CD4-positive, alpha-beta T cell treated with Interleukin-2 at 100 ng/mL for 4 hours (primary cell): ENCODE measurements at places on chromosomes 7 and 10.

DNA sequence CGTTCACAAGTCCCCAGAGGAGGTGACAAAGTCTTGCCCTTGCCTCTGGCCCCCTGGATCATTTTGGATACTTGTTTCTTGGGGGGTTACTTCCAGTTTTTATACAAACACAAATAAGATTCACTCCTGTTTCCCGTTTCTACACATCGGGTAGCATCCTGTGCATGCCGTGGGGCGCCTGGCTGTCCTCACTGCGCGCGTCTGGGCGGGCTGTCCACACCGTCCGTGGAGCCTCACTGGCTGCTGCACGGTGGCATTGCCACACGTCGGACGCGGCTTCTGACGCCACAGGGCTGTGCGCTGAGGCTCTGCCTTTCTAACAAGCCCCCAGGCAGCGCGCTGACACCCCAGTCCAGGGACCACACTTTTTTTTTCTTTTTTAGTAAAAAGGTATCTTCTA, 18.4 kb downstream of the BNIP3 start:
- DNase-seq, result no peak

DNA sequence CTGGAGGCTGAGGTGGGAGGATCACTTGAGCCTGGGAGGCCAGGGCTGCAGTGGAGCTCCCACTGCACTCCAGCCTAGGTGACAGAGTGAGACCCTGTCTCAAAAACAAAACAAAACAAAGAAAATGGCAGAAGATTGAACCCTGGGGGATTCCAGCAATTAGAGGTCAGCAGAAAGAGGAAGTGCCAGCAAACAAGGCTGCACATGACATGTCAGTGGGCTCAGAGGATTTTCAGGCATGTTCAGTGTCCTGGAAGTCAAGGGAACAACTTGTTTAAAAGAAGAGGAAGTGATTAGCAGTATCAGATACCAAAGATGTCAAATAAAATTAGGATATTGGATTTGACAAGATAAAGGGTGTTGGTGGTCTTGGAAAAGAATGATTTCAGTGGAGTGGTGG, 32.3 kb downstream of the RAB18 start:
- DNase-seq, result no peak

DNA sequence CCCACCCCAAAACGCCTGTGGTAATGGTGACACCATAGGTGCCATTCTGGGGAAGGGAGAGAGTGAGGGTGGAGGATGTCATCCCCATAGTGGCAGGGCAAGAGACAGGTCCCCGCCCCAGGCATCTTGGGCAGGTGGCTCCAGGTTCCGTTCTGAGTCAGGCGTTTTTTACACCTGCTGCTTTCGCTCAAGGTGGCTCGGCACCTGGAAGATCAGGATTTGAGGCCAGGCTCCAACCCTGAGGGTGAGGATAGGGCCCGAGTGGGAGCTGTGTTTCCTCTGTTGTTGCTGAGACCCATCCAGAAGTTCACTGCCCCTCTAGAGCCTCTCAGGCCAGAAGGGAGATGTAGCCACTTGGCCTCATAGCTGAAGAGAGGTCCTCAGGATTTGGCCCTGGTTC, 36.6 kb upstream of the DUSP5 start:
- DNase-seq, result no peak

GRCh38 chr7:129466796-129467195, 32.6 kb downstream of the STRIP2 start:
- no peak for DNase-seq

DNA sequence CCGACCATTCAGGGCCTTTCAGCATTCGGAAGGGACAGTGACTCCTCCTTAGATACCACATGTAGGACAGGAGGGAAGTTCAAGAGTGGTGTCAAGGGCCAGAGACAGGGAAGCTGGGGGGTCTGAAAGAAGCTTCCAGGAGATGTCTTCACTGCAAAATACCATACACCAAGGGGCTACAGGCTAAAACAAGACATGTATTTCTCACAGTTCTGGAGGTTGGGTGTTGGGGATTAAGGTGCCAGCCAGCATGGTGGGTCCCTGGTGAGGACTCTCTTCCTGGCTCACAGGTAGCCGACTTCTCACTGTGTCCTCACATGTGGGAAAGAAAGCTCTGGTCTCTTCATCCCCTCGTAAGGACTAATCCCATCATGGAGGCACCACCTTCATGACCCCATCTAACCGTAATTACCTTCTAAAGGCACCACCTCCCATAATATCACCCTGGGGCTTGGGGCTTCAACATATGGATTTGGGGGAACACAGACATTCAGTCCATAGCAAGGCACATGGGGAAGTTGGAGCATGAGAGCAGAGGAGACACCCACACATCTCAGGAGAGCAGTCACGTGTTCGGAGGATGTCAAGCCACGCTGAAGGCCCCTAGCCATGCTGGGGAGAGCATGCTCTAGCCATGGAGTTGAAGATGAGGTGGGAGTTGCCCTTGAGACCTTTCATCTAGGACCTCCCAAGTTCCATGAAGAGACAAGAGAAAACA, 73.9 kb upstream of the GDF10 start:
- DNase-seq, result no peak

DNA sequence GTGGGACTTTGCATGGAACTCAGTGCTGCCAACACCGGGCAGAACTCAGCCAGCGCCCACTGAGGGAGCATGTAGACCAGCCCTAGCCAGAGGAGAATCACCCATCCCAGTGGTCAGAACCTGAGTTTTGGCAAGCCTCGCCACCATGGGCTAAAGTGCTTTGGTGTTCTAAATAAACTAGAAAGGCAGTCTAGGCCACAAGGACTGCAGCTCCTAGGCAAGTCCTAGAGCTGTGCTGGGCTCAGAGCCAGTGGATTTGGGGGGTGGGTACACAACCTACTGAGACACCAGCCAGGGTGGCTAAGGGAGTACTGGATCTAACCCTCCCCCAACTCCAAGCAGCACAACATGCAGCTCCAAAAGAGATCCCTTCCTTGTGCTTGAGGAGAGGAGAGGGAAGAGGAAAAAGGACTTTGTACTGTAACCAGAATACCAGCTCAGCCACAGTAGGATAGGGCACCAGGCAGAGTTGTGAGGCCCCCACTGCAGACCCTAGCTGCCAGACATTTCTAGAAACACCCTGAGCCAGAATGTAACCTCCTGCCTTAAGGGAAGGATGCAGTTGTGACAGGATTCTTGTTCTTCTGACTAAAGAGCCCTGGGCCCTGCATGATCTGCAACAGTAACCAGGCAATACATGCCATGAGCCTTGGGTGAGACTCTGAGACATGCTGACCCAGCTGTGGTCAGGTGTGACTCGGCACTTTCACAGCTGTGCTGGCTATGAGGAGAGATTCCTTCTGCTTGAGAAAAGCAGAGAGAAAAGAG, 24.4 kb downstream of the GSDME start:
- DNase-seq, result no peak

DNA sequence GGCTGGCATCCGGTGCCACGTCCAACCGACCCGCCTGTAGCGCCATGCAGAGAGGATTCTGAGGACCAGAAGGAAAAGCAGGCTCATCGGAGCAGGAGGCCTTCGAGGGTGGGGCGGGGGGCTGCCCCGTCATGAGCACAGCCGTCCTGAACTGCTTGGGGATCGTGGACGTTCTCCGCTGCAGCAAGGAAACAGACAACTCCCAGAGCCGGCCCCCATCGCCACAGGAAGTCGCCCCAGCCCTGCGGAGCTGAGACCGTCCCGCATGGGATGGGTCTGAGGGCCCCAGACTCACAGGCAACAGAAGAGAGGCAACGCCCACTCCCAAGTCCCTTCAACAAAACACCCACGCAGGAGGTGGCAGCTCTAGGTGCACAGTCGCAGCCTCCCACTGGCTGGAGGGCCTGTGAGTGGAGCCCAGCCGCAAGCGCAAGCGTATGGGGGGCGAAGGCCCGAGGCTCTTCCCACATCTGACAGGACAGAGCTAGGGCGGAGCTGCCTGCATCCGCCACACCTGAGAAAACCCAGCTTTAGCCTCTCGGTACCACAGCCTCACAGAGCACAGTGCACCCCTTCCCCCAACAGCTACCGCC, 64.7 kb upstream of the TNRC18 start:
- no peak for DNase-seq

- no peak for DNase-seq
Observed at GRCh38 chr10:108303149-108303548, 1138.6 kb upstream of the SORCS1 start.

GRCh38 chr10:114021717-114022680, 21.7 kb upstream of the ADRB1 start:
- DNase-seq, result no peak

DNA sequence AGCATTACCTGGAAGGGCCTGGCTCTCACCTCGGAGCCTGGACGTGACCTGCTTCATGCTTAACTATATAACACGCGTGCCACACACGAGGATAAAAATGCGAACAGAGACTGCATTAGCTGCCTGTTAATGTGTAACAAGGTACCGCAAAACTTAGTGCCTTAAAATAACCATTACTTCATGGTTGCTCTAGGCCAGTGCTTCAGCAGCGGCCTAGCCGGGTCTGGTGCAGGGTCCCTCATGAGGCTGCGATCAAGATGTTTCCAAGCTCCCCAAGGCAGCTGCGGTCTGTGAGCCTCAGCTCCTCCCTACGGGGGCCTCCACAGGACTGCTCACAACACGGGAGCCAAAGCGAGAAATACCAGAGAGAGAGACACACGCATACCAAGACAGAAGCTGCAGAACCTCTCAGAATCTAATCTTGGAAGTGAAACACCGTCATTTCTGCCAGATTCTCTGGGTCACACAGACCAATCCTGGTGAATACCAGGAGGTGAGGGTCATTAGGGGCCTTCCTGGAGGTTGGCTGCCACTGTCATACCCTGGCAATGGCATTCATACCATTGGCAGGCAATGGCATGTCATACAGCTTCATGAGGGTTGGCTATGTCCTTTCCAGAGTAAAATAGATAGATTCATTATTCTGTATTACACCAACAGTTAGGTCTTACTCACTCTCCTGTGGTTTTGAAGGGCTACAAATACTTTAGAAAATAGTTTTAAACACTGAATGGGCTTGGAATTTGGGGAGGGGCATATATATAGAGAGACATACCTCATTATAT, 94.5 kb downstream of the HIPK2 start:
- DNase-seq, result no peak

- no peak for DNase-seq
Observed at GRCh38 chr10:53839440-53840039, 961.5 kb downstream of the PCDH15 start.

- no peak for DNase-seq
Observed at GRCh38 chr10:120365872-120366271, 91.2 kb upstream of the PLPP4 start.

GRCh38 chr7:43754596-43754995, 3.9 kb upstream of the BLVRA start:
- no peak for DNase-seq

DNA sequence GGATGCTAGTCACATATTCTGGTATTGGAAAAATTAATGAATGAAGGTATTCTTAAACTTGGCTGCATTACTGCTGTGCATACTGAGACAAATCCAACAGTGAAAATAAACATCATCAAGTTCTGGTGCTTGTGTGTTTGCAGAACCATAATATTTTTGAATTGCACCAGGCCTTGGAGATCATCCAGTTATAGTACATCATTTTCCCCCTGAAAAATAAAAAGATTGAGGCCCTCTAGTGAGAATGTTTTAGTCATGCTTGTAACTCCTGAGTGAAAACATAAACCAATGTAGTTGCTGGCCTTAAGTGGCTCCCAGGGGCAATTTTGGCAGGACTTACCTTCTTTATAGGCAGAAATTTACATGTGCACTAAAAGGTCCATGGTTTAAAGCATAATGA, 218.8 kb upstream of the TMEM229A start:
- DNase-seq, result no peak

DNA sequence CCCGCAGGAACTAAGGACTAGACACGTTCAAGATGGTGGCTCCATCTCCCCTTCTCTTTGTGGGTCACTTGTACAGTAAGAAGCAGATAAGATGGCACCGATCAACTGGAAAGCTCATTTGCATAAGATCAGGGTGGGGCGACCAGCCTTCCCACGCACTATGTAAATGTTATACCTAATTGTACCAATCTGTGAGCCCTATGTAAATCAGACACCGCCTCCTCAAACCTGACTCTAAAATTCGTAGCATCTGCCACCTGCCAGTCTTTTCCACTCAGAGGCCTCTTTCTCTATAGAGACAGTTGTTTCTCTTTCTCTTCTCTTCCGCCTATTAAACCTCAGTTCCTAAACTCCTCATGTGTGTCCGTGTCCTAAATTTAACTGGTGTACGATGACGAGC, 324.5 kb downstream of the PHF14 start:
- DNase-seq, result no peak

GRCh38 chr10:117896517-117896916, 150.2 kb downstream of the RAB11FIP2 start:
- DNase-seq, result no peak

DNA sequence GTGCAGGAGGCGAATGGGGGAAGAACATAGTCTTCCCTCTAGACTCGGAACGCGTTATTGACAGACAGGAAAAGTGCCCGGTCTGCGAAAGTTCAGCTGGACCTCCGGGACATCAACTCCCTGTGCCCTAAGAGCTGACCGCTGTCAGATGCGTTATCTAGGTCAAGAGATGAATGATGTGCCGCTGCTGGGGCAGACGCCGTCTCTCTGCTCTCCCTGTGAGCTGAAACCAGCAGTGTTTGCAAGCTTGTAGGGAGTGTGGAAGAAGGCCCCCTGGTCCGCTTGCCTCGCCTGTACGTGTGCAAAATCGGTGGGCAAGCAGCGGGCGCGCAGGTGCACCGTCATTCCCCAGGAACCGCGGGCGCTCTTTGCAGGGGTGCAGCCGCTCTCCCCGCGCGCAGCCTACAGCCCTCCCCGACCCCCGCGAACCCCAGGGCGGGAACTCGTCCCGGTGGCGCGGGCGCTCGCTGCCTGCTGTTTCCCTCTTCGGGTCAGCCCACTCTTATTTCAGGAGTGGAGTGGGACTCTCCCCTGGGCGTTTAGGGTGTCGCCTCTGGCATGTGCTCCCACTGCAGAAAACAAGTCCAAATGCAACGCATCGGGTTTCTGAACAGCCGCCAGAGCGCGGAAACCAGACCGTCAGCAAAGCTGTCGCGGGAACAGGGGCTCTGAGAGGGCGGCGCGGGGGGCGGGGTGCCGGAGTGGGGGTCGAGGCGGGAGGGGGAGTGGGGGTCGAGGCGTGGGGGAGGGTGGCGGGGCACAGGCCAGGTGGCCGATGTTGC, 1.8 kb upstream of the PFKFB3 start:
- DNase-seq, result no peak

GRCh38 chr10:80064120-80064886, 14.2 kb upstream of the TMEM254 start:
- DNase-seq, result no peak

DNA sequence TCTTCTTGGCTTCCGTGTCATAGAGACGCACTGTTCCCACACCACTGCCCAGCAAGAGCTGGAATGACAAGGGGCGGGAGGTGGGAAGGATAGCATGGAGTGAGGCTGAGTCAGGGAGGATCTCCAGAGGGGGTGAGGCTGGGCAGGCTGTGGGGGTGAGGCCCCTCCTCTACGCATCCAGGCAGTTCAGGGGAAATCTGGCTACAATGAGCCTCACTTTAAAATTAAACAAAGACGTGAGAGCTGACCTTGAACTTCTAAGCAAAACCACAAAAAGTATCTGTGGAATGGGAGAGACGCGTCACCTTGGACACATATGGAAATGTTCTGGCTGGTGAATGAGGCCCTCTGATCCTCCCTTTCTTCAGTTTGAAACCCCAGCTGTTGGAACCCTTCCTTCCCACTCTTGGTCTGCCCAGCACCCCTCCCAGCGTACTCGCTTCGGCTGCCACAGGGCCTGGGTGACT, 17.7 kb downstream of the WDR91 start:
- DNase-seq, result no peak

GRCh38 chr10:79186486-79187120, 117.8 kb downstream of the ZMIZ1 start:
- DNase-seq, result no peak

GRCh38 chr10:102856758-102857424, 2.8 kb downstream of the BORCS7 start:
- DNase-seq, result no peak
